ENCODE measurements at places on chromosomes 6 and 20. TPM values are rescaled to one million over a fixed set of nuclear protein-coding genes. Genes with fewer than 3 reads are reported as not detected.

The PHACTR3 gene
- total RNA-seq: 1.3 TPM

The BMP5 gene
- total RNA-seq: not detected

The SLC35F1 gene
- not detected for total RNA-seq

The MYLK2 gene
- total RNA-seq: 8.5 TPM

The TGIF2 gene
- total RNA-seq: 23.1 TPM

The TP53TG5 gene
- total RNA-seq: not detected

The RIPPLY2 gene
- not detected for total RNA-seq

The TTPAL gene
- total RNA-seq: 6.3 TPM

Data from dermis blood vessel endothelial cell (primary cell).